ENCODE measurements at places on chromosomes 7 and 10.

DNA sequence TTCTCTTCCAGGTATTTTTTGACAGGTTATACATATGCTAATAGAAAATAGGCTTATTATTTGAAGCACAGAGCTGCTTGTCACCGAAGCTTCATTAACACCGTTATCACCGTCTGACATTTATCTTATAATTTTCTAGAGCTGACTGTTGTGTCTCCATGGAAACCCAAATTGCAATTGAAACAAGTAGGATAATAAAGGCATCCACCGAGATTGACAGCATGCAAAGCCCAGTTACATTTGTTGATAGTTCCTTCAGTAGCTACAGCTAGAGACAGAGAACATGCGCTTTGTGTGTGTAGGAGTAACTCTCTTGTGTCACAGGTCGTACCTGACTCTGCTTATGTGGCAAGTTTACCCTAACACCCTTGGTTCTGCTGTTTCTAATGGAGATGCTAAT, 135.6 kb downstream of the CELF2 start:
- DNase-seq: no peak

GRCh38 chr10:112785089-112785488, 165.0 kb upstream of the TCF7L2 start:
- no peak for DNase-seq

DNA sequence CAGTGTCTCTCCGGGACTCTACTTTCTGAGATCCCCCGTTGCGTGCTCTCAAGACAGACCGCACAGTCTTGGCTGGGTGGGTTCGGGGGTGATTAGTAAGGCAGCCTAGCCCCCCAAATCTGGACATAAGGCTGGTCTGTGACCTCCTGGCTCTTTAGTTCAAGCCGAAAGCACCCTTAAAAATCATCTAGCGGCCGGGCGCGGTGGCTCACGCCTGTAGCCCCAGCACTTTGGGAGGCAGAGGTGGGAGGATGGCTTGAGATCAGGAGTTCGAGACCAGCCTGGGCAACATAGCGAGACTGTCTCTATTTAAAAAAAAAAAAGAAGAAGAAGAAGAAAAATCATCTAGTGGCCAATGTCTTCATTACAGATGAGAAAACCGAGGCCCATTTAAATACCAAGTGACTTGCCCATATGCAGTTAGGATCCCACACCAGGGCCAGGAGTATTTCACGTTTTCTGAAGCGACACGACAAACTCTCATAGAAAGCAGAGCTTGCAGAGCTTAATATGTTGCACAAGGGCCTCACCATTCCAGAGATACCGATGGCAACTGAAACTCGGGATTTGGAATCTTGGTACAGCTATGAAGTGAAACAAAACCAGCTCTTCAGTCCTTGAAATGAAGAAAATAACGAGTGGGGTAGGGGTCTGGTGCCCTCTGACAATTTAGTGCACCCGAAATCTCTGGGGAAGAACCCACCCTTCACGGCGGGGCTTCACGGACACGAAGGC, 703 bp upstream of the HILPDA start:
- DNase-seq: no peak

GRCh38 chr10:78248651-78249464, 215.2 kb downstream of the RPS24 start:
- DNase-seq: no peak

GRCh38 chr10:116237260-116237659, 35.7 kb downstream of the GFRA1 start:
- no peak for DNase-seq

Measured in NCI-H1436 (cell line).